ENCODE measurements at places on chromosomes 11 and 22.
A peak's percentile ranks its signal among the peaks of the same experiment; 100 is the strongest.

- DNase-seq, result no peak
These were observed 630 bp downstream of the CD5 start for GRCh38 chr11:61102667-61103571.

- no peak for DNase-seq
These were observed 322.2 kb downstream of the LUZP2 start for GRCh38 chr11:24819006-24819405.

DNA sequence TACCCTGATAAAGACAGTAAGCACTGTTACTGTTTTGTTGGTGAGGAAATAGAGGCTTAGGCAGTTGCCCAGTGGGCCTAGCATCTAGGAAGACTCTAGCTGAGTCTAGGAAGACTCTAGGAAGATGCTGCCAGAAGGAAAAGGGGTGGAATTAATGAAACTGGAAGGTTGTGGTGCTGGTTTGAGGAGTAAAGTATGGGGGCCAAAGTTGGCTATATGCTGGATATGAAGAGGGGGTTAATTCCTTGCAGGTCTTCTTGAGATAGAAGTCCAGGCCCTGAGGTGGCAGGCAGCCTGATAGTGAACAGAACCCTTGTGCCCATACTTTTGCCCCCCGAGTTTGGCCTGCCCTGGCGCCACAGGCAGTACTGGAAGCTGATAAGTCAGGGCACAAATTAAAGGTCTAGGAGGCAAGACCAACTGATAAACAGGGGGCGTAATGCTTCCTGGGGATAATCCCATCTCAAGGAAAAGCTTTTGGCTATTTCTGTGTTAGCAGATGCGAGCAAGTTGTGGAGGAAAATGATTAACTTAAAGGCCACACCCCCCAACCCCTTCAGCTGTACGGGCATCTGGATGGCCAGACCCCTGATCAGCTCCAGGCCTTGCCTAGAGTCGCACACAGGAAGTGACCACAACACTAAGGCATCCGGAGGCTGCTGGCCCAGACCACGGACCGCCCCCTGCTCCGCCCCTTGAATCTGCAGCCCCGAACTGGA, 3.1 kb downstream of the ILK start:
- peak; percentile 31 for DNase-seq

- no peak for DNase-seq
These were observed 19.9 kb upstream of the SYT13 start for GRCh38 chr11:45305874-45306623.

DNA sequence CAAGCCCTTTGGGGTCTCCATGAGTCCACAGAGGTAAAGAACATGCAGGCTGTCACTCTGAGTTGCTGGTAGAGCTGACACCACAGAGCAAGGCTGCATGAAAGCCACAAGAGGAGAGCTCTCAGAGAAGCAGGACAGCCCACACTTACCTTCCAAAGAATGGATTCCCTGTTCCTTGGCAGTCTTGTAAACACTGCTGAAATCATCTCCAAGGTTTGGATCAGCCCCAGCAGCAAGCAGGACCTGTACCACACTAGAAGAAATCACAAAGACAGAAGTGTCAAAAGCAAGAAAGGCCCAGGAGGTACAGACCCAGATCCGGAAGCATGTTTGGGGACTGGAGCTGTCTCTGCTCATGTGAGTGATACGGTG, 54.2 kb downstream of the CLPB start:
- DNase-seq, result no peak
